ENCODE measurements at places on chromosomes 12 and 14. TPM values are rescaled to one million over a fixed set of nuclear protein-coding genes. Genes with fewer than 3 reads are reported as not detected.
A peak's percentile ranks its signal among the peaks of the same experiment; 100 is the strongest.

DNA sequence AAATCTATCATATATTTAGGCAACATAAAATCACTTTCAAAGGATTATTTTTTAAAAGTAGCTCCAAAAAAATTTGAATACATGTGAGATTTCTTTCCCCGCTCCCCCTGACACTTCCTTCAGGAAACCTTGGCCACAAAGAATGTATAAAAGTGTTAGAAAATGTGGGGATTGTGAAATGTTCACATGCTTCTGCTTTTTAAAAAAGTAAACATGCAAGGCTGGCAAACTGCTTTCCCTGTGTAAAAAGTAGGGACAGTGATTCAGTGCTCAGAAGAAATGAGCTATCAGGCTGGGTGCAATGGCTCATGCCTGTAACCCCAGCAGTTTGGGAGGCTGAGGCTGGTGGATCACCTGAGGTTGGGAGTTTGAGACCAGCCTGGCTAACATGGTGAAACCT is 26.6 kb downstream of the MBIP start:
- DNase-seq: no peak

DNA sequence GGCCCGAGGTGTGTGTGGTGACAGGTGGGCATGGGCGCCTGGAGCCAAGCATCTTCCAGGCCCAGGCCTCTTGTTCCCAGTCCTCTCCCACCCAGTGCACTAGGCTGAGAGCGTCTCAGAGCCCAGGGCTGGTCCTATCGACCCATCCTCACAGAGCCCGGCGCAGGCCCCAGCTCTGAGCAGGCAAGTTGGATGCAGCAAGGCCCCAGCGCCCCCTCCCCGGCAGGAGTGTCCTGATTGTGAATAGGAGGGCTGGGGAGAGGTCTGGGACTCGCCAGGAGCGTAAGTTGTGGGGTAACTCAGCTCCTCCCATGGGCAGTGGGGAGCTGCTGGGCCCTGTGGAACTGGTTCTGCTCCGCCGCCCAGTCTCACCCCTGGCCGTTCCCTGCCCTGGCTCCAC is 26.3 kb downstream of the CALM1 start:
- DNase-seq: no peak

DNA sequence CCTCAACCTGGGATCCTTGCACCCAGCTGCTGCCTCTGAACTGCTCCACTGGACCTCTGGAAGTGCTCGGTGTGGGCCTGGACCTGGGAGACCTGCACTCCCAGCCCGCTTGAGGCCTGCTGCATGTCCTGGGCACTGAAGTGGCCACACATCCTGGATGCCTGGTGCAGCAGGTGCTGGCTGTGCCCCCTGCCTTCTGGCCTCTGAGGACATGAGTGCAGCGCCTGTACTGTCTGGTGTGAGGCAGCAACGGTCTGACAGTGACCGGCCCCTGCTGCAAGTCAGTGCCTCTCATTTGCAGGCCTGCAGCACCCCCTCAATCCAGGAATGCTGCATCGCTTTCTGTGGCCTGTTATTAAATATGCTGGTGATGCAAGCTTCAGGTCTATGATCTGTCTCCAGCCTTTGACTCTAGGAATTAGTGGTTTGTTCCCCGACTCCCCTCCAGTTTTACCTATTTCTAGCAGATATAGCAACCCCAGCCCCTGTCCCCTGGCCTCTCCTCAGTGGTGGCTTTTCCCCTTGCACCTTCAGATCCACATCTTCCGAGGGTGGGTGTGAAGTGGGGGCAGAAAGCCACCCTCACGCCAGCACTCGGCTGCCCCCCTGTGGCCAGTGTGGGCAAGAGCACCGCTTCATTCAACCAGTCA is 3.6 kb downstream of the SMIM41 start:
- peak; percentile 74 for DNase-seq

The NUDT14 gene
- 14.7 TPM for total RNA-seq

GRCh38 chr12:55400229-55400628 is at the start of gene OR6C65:
Gene OR6C65, plus strand, starts transcription at chr12:55400529. Its CDS starts 0 bp downstream, at chr12:55400529.
- DNase-seq: no peak

GRCh38 chr12:89793946-89794345 is 85.3 kb upstream of the ATP2B1 start:
- no peak for DNase-seq

- DNase-seq: no peak
Observed at GRCh38 chr14:105910426-105910825, 384.0 kb downstream of the TMEM121 start.

- no peak for DNase-seq
Observed at GRCh38 chr12:47896633-47897032, 8.2 kb downstream of the VDR start.

DNA sequence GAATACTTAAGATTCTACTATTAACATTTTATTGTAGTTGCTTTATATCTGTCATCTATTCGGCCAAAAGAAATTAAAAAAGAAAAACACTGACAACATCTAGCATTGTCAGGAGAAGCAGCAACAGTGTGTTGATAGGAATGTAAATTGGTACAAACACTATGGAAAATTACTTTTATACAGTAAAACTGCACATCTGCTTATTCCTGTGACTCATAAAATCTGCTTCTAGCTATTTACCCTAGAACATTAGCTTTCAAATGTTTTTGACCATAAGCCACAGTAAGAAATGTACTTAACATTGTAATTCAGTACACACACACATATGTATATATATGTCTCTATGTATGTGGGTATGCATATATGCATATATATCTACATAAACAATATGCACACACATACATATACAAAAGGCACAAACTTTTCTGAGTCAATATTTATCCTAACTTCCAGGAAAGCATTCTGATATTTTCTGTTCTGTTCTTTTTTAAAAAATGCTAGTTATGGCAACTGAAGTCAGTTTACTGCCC is 278.9 kb upstream of the GARIN2 start:
- no peak for DNase-seq

The NRIP2 gene
- total RNA-seq: not detected

DNA sequence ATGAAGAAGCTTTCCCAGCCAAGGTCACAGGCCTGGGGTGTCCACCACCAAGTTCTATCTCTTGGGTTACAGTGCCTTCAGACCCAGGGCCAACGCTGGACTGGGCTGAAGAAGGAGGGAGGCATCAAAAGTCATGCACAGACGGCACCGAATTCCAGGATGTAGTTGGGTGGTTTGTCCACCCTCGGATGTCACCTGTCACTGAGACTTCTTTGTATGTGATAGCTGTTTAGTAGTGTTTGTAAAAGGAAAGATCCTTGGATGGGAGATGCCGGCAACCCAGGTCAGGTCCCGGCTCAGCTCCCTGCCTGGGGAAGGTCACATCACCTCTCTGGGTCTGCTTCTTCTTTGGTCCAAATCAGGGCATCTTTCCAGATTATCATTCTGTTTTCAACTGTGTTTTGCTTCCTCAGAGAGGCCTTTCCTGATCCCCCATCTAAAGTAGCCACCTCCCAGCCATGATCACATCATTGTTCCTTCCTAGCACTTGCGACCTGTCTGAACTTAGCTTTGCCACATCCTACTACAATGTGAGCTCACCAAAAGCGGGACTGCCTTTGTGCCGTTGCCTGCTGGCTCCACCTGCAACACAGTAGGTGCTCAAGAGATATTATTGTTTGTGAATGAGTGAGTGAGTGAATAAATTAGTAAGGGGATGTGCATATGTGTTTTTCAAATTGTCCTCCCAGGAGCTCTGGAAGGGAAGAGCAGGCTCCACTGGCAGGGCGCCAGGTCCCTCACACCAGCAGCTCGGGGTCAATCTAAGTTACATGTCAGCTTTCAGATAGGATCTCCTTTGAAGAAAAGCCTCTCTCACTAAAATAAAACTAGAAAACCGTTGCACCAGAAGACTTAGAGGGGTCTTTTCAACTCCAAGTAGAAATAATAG is 2.1 kb downstream of the TSPAN11 start:
- DNase-seq: no peak

The AQP6 gene
- total RNA-seq: not detected

GRCh38 chr14:100490252-100490651 is 97.0 kb downstream of the BEGAIN start:
- no peak for DNase-seq

The SMCO3 gene
- not detected for total RNA-seq

GRCh38 chr14:80584744-80585505 is 356.6 kb downstream of the CEP128 start:
- DNase-seq: no peak

- no peak for DNase-seq
Observed at GRCh38 chr12:65614259-65614889, 209.9 kb upstream of the HMGA2 start.

The KCNC2 gene
- not detected for total RNA-seq

GRCh38 chr14:68137704-68138619 is 318.4 kb downstream of the RAD51B start:
- DNase-seq: peak; percentile 21

- no peak for DNase-seq
Observed at GRCh38 chr12:87848248-87848868, 180.8 kb downstream of the C12orf50 start.

The DLK1 gene
- not detected for total RNA-seq

The RNASE2 gene
- not detected for total RNA-seq

GRCh38 chr12:126843915-126844669 is 1422.9 kb upstream of the TMEM132C start:
- DNase-seq: no peak

GRCh38 chr14:26344596-26344995 is 253.2 kb downstream of the NOVA1 start:
- no peak for DNase-seq

DNA sequence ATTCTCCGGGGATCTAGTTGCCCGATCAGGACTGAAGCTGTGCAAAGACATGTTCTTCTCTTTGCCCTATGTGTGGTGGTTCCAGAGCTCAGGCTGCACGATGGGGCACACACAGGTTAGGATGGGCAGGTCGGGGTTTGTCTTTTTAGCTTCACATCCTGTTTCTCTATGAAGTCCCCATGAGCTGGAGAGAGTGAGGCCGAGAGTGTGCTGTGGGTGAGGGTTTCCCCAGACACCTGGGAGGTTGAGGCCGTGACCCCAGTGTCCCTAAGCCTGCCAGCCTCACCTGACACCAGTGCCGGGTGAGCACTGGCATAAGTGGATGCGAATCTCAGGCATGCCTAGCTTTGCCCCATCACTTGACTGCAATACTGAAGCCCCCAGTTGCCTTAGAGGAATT is 32.9 kb upstream of the IGF1 start:
- no peak for DNase-seq

The HVCN1 gene
- total RNA-seq: 4.0 TPM

DNA sequence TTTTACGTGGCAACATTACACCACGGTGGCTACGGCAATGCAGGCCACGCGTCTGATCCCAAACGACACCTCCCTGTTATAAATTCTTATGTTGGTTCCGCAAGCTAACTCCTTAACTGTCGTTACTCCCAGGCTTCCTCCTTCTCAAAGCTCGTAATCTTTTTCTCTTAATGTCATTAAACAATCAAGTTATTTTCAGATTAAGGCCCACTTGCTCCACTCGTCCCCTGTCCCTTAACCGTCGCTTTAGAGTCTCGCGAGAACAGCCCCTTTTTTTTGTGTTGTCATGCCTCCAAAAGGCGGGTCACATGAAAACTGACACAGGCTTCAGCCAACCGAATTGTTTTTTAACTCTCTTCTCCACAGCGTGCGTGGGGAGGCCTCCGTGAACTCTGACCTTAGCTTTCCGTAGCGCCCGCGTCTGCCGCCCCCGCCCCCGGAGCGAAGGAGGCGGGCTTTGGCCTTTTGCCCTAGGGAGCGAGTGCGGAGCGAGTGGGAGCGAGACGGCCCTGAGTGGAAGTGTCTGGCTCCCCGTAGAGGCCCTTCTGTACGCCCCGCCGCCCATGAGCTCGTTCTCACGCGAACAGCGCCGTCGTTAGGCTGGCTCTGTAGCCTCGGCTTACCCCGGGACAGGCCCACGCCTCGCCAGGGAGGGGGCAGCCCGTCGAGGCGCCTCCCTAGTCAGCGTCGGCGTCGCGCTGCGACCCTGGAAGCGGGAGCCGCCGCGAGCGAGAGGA is at the start of gene CAND1:
Gene CAND1, plus strand, starts transcription at position 463 of the 737 bp plus-strand sequence. CDS start 360 bp downstream, outside the sequence.
- DNase-seq: peak; percentile 96

The KRT73 gene
- not detected for total RNA-seq

The FBLN5 gene
- 1.9 TPM for total RNA-seq
